Ureter (tissue), 1 donor: ENCODE measurements at places on chromosomes 12 and 14. TPM values are rescaled to one million over a fixed set of nuclear protein-coding genes. Genes with fewer than 3 reads are reported as not detected.

KRT83 gene
- total RNA-seq: not detected

ACSM4 gene
- total RNA-seq: not detected

CLEC4D gene
- not detected for total RNA-seq

CLEC1B gene
- not detected for total RNA-seq

PTPRB gene
- total RNA-seq: 28.6 TPM

DLGAP5 gene
- total RNA-seq: 0.21 TPM

CCDC175 gene
- not detected for total RNA-seq

TRPV4 gene
- total RNA-seq: 3.6 TPM

NANOG gene
- 2.5 TPM for total RNA-seq

FAM181A gene
- total RNA-seq: not detected
